ENCODE measurements at places on chromosomes 5 and 9.

- DNase-seq = no peak
These were observed 127.6 kb downstream of the TRPM6 start for GRCh38 chr9:74760031-74760700.

DNA sequence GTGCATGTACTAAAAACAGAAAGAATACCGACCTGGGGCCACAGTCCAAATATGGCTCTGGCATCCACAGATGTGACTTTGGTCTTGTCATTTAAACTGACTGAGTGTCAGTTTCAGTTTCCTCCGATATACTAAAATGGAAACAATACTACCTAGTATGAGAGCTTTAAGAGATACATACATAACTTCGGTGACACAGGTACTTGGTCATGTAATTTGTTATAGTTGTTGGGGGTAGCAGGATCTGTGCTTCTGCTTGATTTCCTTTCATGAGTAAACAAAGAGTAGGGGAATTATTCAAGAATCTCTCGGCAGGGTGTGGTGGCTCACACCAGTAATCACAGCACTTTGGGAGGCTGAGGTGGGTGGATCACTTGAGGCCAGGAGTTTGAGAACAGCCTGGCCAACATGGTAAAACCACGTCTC lies 32.1 kb downstream of the MTMR12 start:
- DNase-seq = no peak

DNA sequence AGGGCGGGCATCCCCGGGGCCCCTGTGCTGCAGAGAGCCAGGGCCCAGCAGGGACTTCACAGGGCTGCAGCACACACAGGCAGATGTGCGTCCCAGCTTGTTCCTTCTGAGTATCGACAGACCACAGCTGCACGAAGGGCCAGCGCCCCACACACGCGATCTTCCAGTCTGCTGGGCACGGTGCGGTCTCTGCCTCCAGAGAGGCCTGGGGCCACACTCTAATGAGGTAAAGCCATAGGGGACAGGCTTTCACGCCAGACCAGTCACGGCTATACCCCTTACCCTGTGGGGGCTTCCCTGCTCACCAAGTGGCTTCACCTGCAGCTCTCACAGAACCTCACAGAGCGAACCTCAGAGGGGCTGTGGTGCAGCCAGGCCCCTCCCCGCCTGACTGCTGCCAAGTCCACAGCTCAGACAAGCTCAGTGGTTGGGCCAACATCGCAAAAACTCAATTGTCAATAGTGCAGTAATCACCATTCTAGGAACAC lies 82.2 kb downstream of the SHB start:
- no peak for DNase-seq

- no peak for DNase-seq
These were observed 9.3 kb downstream of the LIX1 start for GRCh38 chr5:97133101-97133500.

GRCh38 chr5:88736494-88736893 lies 146.5 kb downstream of the MEF2C start:
- DNase-seq = no peak

DNA sequence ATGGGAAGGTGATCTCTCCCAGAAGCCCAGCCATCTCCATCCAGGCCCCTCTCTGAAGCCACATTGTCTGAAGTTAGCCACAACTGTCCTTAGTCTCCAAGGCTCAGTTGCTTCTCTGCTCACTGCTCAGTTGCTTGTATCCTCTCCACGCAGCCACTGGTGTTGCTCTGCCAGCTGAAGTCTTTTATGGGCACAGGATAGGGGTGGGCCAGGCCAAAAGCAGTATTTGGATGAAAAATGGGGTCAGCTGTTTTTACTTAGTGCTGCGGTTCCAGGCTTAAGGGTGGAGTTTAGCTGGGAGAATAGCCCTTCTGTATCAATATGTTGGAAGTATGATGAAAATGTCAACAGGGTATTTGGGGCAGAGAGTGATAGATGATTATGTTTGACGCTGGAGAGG lies 168.8 kb upstream of the PPP1R2B start:
- no peak for DNase-seq

GRCh38 chr5:78546276-78546996 lies 102.1 kb downstream of the LHFPL2 start:
- DNase-seq = no peak

DNA sequence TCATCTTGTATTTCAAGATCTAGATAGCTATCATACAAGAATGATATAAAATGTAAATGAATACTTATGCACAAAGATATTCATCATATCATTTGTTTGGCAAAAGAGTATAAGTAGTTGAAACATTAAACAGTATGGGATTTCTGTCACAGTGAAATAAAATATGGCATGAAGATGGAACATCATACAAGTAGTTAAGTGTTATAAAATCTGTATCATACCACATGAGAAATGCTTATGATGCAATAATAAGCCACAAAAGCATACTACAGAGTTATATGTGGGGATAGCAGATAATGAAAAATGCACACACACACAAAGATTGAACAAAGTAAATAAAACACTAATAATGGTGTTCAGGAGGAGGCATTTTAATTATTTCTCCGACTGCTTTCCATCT lies 838.0 kb upstream of the DMAC1 start:
- no peak for DNase-seq

- no peak for DNase-seq
These were observed 85.8 kb downstream of the LHFPL2 start for GRCh38 chr5:78562714-78563330.

DNA sequence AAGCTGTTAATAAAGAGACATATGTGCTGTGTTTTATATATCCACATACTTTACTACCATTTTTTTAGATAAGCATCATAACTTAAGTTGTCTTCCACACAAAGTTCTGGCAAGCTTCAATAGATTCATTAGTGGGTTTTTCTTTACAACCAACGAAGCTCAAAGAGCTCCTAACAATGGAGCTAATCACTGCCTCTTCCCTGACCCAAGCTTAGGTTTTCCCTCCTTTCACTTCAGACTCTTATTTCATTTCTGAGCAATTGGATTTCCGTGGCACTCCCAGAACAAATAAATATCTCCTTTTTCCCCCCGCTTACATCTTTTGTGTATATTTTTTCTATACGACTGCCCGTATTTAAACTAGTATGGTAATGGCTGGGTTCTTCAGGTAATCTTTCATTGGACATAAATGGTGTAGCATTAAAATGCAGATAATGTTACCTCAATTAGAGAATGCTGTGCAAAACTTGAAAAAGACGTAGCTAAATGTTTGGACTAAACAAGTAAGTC lies 275.5 kb upstream of the TMEM161B start:
- no peak for DNase-seq

- DNase-seq = peak; percentile 55
These were observed 28.7 kb downstream of the CDKN2A start for GRCh38 chr9:21965401-21965951.

GRCh38 chr5:126778675-126779403 lies 1.9 kb downstream of the LMNB1 start:
- DNase-seq = no peak

- no peak for DNase-seq
These were observed 347.2 kb upstream of the MEF2C start for GRCh38 chr5:89230178-89230577.

GRCh38 chr5:7754997-7755596 lies 95.8 kb downstream of the CFAP90 start:
- peak; percentile 30 for DNase-seq

GRCh38 chr5:175635854-175636584 lies 21.9 kb upstream of the HRH2 start:
- DNase-seq = no peak

DNA sequence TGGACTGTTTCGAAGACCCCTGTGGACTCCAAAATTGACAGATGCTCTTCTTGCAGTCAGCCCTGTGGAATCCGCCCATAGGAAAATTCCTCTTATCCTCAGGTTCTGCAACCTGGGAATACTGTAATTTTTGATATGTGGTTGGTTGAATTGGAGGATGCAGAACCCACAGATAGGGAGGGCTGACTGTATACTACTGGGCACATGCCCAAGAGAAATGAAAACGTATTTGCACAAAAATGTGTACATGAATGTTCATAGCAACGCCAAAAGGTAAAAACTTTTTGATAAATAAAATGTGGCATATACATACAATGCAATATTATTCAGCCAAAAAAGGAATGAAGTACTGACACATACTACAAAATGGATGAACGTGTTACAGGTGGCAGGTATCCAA lies 1.9 kb upstream of the SNAPC3 start:
- DNase-seq = no peak

- no peak for DNase-seq
These were observed 44.9 kb upstream of the TCF7 start for GRCh38 chr5:134069553-134069952.

DNA sequence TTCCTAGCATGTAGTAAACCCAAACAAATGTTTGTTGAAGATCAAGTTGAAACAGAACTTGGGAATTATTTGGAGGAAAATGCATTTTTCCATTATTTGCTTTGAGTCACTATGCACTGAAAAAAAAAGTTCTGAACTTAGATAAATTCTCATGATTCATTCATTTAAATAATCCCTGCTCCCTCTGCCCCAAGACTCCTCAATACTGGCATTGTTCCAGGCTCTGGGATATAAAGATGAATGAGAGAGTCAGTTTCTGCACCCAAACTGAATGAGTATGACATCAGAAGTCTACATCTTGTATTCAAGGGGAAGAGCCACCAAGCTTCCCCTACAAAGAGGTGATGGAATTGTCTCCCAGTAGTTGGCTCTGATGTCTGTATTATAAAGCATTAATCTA lies 123.9 kb downstream of the SEC61B start:
- DNase-seq = no peak

DNA sequence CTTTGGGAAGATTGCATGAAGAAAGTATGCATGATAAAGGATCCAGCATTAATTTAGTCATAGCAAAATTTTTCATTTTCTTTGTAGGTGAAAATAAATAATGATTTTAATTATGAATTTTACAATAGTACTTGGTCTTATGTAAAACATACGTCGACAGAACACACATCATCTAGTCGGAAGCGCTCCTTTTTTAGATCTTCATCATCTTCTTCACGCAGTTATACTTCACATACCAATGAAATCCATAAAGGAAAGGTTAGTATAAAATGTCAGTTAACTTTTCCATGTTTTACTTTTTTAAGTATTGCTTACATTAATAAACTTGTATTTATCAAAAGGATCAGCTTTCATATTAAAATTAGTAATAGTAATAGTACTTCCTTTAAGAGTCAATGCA lies 35.8 kb downstream of the C7 start:
- no peak for DNase-seq

- no peak for DNase-seq
These were observed 457.3 kb downstream of the DMAC1 start for GRCh38 chr9:7342229-7342628.

- DNase-seq = no peak
These were observed 143.6 kb upstream of the EFNA5 start for GRCh38 chr5:107814183-107814827.

DNA sequence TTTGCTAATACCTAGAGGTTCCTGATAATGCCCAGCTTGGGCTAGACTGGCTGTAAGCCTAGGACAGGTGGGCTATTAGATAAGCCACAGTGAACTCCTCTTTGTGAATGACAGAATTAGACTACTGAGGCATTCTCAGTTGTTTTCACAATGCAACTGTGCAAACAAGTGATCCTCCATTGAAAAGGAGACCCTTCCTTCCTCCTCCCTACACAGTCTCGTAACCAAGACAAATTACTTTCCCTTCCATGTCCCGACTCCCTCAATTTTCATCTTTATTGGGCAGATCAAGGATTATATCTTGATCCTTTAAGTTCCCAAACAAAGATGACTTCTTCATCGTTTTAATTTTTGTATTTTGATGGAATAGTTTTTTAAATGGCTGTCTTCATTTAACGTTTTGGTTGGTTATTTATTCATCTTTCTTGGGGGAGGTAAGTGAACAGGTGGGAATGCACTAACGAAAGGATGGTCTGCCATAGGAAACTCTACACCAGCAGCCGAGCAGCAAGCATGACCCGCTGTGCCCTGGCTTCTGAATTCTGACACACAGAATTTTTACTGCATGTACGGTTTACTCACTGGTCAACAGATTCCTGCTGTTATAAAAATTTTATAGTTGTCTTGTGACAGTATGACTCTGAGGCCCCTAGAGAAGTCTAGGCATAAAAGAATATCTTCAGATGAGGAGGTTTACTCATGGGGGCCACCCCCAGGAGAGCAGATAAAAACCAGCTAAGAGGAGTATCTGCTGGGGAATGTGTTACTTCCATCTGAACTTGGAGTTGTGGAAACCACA lies 137.5 kb upstream of the TUT7 start:
- DNase-seq = no peak

DNA sequence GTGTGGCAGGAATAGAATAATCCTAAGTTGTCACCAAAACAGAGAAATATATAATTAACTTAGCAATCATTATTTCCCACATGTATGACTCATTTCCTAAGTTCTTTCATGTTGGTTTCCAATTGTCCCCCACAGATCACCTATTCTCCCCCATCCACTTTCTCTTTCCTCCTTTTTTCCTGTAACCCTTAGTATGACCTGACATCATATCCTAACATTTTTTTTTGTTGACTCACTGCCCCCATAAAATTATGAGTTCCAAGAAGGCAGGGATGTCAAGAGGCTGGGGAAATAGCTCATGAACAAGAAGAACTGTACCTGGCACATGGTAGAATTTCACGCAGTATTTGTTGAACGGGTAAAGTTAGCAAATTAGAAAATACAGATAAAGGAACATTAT lies 186.7 kb downstream of the DCP2 start:
- DNase-seq = no peak

DNA sequence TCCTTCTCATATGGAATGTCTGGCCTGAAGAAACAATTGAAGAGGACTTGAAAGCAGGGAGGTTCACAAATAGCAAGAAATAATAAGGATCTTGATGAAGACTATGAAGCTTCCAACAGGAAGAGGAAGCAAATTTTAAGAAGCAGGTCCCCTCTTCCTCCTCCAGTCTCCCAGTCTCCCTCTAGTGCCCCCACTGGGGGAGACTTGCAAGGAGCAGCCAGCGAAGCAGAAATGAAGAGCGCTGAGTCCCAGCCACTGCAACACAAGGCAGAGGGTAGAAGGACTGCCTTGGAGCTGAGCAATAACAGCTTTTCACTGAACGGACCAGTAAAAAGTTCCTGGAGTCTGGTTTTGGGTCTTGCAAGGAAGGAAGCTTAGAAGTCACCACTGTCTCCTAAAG lies 32.6 kb upstream of the ACO1 start:
- DNase-seq = no peak

DNA sequence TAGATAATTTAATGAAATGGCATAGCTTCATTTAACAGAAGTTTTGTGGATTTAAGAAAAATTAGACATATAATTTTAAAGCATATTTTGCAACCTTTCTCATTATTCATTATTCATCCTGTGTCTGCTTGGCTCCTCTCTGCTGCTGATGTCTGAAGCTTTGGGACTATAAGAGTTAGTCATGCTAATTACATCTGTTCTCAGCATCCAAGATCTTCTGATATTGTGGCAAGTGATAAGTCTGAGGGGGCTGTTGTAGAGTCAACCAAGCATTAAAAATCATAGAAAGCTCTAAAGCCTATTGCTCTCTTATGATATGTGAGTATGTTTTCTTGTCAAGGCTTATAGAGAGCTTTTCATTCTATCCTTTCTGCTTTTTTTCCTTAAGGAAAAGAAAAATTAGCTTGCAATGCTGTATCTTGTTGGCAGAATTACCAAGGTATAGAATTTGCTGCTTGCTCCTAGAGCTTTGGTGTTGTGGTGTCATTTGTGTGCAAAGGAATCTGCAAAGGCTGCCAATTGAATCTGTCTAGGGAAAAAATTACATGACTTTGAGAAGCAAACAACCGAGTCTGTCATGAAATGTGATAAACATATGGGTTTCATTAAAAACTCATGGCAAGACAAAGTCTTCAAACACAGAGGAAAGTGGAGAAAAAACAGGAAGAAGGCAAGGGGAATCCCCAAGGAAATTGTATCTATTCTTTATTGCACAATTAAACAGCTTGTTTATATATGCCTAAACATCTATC lies 156.1 kb upstream of the DAB2 start:
- DNase-seq = no peak
